Right hindlimb (tissue), 1 donor: ENCODE measurements at places on chromosomes 2 and 18.

DNA sequence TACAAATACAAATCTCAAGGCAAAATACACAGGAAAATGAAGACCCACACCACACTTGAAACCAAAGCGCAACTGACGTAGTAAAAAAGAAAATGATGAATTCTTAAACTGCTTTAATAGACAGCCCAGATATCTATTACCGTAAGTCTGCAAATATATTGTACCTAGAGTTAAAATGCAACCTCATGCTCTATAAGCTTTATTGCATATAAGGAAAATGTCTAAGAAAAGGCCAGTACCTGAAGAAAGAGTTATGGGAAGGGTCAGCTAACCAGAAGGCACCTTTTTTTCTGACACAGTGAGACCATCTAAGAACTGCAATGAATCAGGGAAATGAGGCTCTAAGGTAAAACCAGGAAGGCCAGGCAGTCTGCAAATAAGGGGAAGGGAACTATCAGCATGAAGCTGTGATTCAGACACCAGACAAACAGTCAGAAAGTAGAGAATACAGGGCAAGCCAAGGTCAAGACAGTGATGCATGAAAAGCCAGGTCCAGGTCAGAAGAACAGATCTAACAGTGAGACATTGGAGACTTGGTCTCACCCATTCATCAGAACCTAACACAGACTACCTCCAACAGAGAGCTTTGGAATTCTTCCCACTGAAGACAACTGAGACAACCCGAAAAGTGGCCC lies 46.9 kb downstream of the PDE11A start:
- no peak for DNase-seq

DNA sequence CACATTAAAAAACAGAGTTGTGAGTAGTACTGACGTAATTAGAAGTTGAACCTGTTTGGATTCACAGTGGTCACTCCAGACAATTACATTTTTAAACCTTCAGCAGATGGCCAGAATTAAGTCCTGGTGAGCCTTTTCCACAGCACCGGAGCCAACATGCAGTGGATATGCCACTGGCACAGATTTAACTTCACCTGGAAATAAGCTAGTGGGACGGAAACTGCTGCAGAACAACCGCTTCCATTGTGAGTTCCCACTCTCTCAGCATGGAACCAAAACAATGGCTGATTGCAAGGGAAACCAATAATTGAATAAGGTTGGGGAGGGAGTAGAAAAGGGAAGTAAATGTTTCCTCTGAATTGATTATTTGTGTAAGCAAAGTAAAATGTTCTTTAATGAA lies 515.1 kb downstream of the STK39 start:
- no peak for DNase-seq

- DNase-seq = no peak
These were observed 155.5 kb upstream of the ACVR2A start for GRCh38 chr2:147689220-147689909.

- peak; percentile 78 for DNase-seq
These were observed 28.8 kb upstream of the WDR75 start for GRCh38 chr2:189412330-189412953.

DNA sequence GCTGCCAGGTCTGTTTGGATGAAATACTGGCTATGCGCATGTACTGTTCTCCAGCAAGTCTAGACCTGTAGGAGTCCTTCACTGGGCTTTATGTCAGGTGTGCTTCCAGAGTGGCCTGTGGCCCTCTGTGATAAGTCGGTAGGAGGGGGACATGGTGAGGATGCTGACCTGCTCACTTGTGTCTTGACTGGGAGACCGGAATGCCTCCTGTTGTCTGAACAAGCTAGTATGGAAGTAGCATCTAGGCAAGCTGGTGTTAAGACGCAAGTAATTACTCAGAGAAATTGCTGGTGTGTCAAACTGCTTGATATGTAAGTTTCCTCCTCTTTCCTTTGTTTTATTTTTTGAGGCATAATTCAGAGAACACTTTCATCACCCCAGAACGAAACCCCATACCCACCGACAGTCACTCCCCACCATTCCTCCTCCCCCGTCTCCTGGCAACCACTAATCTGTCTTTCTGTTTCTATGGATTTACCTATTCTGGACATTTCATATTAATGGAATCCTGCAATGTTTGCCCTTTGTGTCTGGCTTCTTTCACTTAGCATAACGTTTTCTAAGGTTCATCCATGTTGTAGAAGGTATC lies 76.4 kb downstream of the TMEM247 start:
- no peak for DNase-seq

- DNase-seq = no peak
These were observed 1.4 kb upstream of the GALNT13 start for GRCh38 chr2:153870308-153870707.

- DNase-seq = no peak
These were observed 236.9 kb downstream of the TRIB2 start for GRCh38 chr2:12953596-12953995.
